ENCODE measurements at places on chromosomes 3 and 15.

GRCh38 chr3:17632401-17633100, 109.9 kb downstream of the TBC1D5 start:
- no peak for DNase-seq

- DNase-seq, result no peak
These were observed 475.0 kb downstream of the TUSC7 start for GRCh38 chr3:117184574-117184973.

- no peak for DNase-seq
These were observed 21.9 kb upstream of the THSD4 start for GRCh38 chr15:71093054-71094024.

DNA sequence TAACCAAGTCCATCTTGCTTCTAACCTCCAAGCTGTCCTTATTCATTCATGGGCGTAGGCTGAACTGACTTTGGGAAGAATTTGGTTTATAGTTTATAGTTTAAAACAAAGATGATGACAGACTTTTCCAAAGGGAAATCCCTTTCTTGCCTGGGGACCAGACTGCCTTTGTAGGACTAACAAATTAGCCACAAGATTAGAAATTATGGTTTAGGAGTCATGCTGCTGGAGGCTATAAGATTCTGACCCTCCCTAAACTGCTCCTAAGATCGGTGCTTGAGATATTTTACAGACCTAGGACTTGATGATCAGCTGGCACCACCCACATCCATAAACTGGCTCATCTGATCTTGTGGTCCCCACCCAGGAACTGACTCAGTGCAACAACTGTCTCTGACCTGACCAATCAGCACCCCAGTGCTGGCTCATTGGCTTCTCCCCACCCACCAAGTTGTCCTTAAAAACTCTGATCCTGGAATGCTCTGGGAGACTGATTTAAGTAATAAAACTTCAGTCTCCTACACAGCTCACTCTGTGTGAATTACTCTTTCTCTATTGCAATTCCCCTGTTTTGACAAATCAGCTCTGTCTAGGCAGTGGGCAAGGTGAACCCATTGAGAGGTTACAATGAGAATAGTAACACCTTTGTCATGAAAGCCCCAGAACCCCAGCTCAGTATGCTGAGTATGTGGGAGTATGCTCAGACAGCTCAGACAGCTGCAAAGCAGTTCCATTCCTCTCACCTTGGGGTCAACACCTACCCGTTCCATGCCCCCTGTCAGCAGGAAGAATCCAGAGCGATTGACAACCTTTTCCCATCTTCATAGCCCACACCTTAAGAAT, 51.6 kb upstream of the C15orf39 start:
- DNase-seq, result no peak

DNA sequence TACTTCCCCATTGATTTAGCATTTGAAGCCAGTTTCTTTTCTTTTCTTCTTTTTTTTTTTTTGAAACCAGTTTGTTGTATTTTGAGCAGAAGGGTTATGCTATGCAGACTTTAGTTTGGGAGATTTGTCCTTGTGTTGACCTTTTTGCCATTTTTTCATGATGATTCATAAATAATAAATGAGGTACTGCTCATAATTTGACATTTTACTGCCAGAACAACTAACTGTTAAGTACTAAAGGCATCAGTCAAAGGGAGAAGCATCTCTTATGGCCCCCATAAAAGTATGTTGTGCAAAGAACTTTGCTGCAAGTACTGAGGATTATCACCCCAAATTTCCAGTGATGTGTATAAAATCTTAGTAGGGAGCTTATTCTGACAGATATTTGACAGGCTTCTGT, 1.7 kb upstream of the GPR87 start:
- no peak for DNase-seq

DNA sequence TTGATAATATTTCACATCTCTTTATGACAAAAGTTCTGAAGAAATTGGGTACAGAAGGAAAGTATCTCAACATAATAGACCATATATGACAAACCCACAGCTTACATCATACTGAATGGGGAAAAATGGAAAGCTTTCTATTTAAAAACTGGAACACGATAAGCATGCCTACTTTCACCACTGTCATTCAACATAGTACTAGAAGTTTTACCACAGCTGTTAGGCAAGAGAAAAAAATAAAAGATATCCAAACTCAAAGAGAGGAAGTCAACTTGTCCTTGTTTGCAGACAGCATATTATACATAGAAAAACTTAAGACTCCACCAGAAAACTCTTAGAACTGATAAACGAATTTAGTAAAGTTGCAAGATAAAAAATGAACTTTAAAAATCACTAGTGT, 40.3 kb downstream of the COPS2 start:
- no peak for DNase-seq

DNA sequence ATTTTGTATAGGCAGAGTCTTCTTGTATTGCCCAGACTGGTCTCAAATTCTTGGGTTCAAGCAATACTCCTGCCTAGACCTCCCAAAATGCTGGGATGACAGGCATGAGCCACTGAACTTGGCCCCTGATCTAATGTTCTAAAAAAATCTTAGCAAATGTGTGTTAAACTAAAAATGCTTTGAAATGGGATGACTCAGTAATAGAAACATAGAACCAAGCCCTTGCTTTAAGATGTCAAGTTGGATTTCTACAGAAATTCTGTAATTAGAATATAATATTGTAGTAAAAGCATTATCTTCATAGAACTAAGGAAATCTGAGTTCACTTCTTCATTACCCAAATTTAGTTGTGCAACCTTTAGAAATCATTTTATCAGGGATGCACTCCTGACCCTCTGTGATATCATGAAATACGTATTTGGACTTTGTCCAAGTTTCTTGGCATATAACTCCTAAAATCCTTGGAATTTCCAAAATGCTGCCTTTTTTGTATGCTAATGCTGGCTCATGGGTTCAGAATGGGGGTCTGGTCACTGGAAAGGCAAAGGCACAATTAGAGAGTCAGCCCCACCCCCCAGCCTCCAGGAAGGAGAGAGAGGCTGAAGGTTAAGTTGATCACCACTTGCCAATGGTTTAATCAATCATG, 217.3 kb downstream of the TP63 start:
- DNase-seq, result no peak

GRCh38 chr3:69079269-69080159, 651 bp downstream of the UBA3 start:
- no peak for DNase-seq

- DNase-seq, result no peak
These were observed 56.6 kb downstream of the LSM3 start for GRCh38 chr3:14235003-14235911.

GRCh38 chr3:45617430-45618080, 23.0 kb downstream of the LIMD1 start:
- no peak for DNase-seq

DNA sequence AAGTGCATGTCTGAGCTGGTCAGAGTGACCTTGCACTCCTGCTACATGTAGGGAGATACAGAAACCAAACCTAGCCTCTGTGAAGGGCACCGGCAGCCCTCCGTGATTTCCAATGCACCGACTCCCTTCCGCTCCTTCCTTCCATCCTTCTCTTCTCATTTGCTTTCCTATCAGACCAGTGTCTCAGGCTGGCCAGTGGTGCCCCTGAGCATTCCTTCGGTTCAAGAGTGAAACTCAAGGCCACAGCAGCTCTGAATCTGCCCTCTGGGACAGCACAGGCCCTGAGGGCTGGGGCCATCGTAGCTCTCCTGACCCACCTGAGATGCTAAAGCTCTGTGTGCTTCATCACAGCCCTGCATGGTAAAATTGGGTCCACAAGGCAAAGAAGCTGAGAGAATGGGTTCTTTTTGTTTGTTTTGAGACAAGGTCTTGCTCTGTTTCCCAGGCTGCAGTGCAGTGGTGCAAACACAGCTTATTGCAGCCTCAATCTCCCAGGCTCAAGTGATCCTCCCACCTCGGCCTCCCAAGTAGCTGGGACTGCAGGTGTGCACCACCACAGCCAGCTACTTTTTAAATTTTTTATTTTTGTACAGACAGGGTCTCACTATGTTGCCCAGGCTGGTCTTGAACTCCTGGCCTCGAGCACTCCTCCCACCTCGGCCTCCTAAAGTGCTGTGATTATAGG, 2.3 kb upstream of the BMF start:
- DNase-seq, result no peak

DNA sequence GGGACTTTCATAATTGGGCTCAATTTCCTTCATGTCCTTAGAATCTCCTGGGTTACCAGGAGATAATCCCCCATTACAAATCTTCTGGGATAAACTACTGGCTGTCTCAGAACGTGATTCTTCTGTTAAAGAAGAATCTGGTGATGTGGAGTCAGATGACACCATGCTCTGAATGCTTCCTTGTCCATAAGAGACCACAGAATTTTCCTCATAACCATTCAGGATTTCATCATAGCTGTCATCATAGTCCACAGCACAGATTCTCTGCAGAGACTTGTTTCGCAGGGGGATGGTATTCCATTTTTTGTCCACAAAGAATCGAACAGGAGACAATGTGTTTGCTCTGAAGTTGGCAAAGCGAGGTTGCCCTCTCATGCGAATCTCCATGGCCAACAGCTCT, 109.8 kb upstream of the TSPAN3 start:
- DNase-seq, result no peak

GRCh38 chr15:74196175-74196574, 6.4 kb downstream of the STRA6 start:
- DNase-seq, result no peak

GRCh38 chr3:194395778-194396538, 3.1 kb downstream of the GP5 start:
- DNase-seq, result no peak

GRCh38 chr3:13538520-13539291, 10.2 kb upstream of the FBLN2 start:
- no peak for DNase-seq

Measured in bone marrow (tissue), 2 donors.